ENCODE measurements at places on chromosomes 12 and 14. TPM values are rescaled to one million over a fixed set of nuclear protein-coding genes. Genes with fewer than 3 reads are reported as not detected.

SMOC1 gene
- total RNA-seq = 27.2 TPM

KRT75 gene
- not detected for total RNA-seq

BHLHE41 gene
- 1.3 TPM for total RNA-seq

RASAL1 gene
- 2.8 TPM for total RNA-seq

RIMBP2 gene
- 92.0 TPM for total RNA-seq

CELA1 gene
- total RNA-seq = not detected

HCAR2 gene
- not detected for total RNA-seq

KRT3 gene
- total RNA-seq = not detected

GLIPR1L1 gene
- total RNA-seq = not detected

MANSC1 gene
- 3.4 TPM for total RNA-seq

GALNT6 gene
- total RNA-seq = not detected

SLC17A8 gene
- 0.63 TPM for total RNA-seq

PRICKLE1 gene
- 16.3 TPM for total RNA-seq

SUPT16H gene
- total RNA-seq = 102 TPM

TIMELESS gene
- 5.3 TPM for total RNA-seq

FLVCR2 gene
- total RNA-seq = 4.4 TPM

SERPINA3 gene
- total RNA-seq = 1.3 TPM

PRR4 gene
- total RNA-seq = 13.5 TPM

CLEC1B gene
- not detected for total RNA-seq

SLC4A8 gene
- 66.7 TPM for total RNA-seq

CEBPE gene
- not detected for total RNA-seq

KRT6A gene
- not detected for total RNA-seq

CMKLR1 gene
- total RNA-seq = 1.3 TPM

FAM186B gene
- total RNA-seq = not detected

CIROP gene
- not detected for total RNA-seq

AKAP3 gene
- 2.5 TPM for total RNA-seq

Data from parietal lobe (tissue), 2 donors.